Esophagus muscularis mucosa (tissue), 4 donors: ENCODE measurements at places on chromosomes 2 and 18. TPM values are rescaled to one million over a fixed set of nuclear protein-coding genes. Genes with fewer than 3 reads are reported as not detected.

The NAGK gene
- total RNA-seq = 81.4 TPM

GRCh38 chr18:59065684-59066083 lies 74.0 kb upstream of the SEC11C start:
- DNase-seq = no peak

The MYO1B gene
- 17.3 TPM for total RNA-seq

DNA sequence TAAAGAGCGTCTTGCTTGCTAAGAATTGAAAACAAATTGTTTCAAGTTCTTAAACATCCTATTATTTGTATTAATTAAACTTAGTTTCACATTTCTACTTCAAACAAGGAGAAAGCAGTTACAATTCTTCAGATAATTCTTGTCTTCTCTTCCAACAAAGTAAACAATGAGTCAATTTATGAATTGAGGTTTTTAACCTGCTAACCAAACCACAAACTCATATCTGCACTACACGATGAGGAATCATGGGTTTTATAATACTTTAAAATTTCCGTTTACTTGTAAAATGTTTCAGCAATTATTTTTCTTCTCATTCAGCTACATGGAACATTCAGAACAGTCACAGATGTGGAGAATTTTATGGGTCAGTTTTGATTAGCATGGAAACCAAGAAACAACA lies 114.2 kb downstream of the SPIRE1 start:
- no peak for DNase-seq

The FABP1 gene
- 3.0 TPM for total RNA-seq

The RGPD3 gene
- total RNA-seq = 0.42 TPM

DNA sequence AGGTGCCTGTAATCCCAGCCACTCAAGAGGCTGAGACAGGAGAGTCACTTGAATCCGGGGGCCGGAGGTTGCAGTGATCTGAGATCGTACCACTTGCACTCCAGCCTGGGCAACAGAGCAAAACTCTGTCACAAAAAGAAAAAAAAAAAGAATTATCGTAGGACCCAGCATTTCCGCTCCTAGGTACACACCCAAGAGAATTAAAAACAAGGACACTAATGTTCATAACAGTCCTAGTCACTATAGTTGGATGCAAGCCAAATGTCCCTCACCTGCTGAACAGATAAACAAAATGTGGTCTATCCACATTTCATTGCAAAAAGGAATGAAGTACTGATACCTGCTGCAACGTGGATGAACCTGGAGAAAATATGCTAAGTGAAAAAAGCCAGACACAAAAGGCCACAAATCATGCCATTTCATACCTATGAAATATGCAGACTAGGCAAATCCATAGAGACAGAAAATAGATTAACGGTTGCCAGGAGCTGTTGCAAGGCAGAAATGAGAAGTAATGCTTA lies 21.2 kb downstream of the ADRA2B start:
- DNase-seq = no peak

GRCh38 chr18:68229351-68229750 lies 485.6 kb downstream of the TMX3 start:
- DNase-seq = no peak

DNA sequence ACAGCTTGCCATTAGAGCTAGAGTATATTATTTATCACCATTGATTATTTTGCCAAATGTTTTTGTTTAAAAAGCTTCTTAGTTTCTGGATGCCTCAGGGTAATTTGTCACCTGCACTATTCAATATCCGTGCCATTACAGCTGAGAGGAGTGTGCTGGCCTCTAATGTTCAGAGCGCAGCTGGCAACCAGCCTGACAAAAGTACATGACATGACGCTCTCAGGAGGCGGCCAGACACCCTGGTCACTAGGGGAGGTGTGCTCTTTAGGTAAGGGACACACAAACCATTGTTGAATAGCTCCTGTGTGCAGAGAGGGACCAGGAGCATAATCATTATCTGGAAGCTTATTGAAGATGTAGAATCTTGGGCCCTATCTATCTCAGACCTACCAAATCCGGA lies 20.3 kb downstream of the LIMS1 start:
- no peak for DNase-seq

The C2orf78 gene
- total RNA-seq = not detected

GRCh38 chr2:39632876-39633275 lies 32.8 kb upstream of the TMEM178A start:
- no peak for DNase-seq

GRCh38 chr2:150552041-150552820 lies 64.8 kb upstream of the RND3 start:
- no peak for DNase-seq

DNA sequence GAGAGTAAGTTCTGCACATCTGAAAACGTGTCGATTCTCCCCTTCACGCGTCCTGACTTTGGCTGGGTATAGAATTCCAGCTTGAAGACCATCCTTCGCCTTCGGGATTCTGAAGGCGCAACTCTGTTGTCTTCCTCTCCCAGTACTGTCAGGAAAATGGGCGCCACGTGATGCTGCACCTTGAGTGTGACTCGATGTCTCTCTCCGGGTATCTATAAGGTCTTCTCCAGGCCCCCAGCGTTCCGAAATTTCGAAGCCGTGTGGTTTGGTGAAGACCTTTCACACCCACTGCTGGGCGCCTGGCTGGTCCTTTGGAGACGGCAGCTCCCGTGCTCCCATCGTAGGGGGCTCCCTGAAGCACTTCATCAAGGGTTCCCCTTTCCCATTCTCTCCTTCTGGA lies 203.7 kb downstream of the HDAC4 start:
- DNase-seq = no peak

The ABCG8 gene
- total RNA-seq = not detected

DNA sequence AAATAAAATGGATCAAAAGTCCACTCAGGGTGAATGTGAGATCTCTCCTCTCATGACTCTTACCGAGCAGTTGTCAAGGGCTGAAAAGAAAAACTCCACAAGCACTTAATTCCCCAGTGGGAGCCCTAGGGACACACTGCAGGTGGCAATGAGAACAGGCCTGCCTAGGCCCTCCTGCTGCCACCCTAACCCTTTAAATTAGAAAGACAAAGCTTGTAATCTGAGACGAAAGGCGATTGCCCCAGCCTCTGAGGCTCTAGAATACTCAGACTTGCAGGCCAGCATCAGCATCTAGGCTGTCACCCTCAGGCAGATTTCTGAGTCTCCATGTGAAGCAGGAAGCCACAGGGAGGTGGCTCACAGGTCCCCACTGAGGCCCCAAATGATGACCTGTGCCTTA lies 457.0 kb upstream of the MYT1L start:
- DNase-seq = no peak

- DNase-seq = no peak
Observed at GRCh38 chr2:64951306-64951953, 37.8 kb upstream of the SLC1A4 start.

The FSHR gene
- not detected for total RNA-seq

GRCh38 chr2:240351826-240352426 lies 83.5 kb upstream of the GPC1 start:
- no peak for DNase-seq

The AP1S3 gene
- total RNA-seq = 2.7 TPM

The ABCA12 gene
- not detected for total RNA-seq

The DLGAP1 gene
- 1.4 TPM for total RNA-seq

The ZNF385B gene
- total RNA-seq = 5.0 TPM

The ALPG gene
- not detected for total RNA-seq

DNA sequence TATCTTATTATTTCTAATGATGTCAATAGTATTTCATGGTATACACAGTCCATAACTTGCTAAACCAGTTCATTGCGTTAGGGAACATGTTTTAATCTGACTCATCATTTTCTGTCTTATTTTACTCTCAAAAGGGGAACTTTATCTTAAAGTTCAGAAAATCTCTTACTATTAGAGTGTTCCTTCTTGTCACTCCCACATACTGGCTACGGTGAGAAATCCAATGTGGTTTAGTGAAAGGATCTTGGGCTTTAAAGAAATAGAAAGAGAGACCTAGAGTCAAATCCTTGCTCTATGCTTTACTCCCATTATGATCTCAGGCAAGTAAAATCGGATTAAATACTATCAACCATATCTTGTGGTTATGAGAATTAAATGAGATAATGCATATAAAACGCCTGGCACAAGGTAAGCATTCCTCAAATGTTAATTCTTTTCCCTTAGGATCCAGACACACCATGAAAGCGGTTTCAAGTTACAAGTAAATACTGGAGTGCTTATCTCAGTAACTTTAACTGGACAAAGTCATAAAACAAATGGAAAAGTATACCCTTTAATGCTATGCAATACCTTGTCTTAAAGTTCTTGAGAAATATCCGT lies 576.0 kb downstream of the ARHGAP15 start:
- no peak for DNase-seq

DNA sequence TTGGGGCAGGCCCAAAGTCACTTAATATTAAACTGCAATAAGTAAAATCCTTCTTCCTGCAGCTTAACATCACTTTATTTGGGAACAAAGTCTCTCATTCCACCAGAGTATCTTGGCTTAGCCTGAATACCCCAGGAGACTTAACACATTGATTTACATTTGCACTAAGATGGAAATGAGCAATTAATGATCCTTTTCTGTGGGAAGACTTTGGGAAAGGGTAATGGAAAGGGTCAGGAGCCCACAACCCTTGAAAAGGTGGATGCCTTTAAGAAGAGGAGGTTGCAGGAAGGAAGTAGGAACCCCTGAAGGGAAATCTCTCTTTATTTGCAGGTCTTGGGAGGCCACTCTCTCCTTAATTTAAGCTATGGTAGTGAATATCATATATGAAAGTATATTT lies 28.0 kb upstream of the BARD1 start:
- no peak for DNase-seq

The PARD6G gene
- total RNA-seq = 9.9 TPM

The GCA gene
- 34.3 TPM for total RNA-seq

The POTEE gene
- total RNA-seq = not detected

DNA sequence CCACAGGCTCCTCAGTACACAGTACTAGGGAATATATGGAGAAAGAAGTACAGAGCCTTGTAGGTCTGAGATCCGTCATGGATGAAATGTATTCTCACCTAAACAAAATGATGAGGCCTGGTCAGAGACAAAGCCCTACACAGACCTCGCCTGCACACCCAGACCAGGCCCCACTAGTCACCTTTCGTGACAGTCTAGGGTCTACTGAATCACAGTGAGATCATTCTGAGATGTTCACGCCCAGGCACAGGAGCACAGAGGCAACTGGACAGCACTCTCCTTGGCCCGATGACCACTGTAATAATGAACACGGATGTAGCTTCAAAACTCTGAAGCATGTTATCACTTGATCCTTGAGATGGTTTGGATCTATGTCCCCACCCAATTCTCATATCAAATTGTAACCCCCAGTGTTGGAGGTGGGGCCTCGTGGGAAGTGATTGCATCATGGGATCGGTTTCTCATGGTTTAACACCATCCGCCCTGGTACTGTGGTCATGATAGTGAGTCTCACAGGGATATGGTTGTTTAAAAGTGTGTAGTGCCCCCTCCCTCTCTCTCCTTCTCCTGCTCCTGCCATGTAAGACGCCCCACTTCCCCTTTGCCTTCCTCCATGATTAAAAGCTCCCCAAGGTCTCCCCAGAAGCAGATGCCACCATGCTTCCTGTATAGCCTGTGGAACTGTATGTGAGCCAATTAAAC lies 15.1 kb downstream of the DOCK10 start:
- DNase-seq = no peak

The UGT1A3 gene
- total RNA-seq = not detected

- DNase-seq = no peak
Observed at GRCh38 chr2:216657086-216657855, 24.1 kb downstream of the IGFBP2 start.

DNA sequence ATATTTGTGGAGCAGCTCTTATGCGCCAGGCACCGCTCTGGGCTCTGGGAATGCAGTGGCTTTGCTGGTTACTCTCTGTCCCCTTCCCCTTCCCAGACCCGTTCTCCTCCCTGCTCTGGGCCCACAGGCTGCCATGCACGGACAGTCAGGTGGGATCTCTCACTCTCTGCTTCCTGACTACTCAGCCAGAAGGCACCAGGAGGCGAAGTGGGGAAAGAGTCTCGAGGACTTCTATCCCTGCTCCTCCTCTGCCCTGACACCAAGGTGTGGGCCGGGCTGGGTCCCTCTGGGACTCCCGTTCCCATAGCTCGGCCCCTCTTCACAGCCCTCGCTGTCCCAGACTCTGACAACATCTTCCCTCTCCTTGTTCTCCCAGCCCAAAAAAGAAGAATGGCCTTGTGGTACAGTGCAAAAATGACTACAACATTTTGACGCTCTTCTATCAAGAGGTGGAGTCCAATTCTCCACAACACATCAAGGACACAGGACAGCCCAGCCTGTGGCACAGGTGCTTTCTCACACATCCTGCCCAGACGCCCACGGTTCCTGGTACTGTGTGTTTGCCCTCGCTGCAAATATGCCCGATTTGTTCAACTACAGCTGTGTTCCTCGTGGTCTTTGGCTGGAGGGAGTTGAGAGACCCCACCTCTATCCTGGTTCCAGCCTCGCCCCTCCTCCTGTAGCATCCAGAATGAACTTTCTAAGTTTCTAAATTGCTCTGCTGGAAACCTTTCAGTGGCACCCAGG lies 14.0 kb upstream of the DUSP2 start:
- DNase-seq = no peak

- no peak for DNase-seq
Observed at GRCh38 chr2:5482929-5483331, 209.3 kb upstream of the SOX11 start.

- DNase-seq = no peak
Observed at GRCh38 chr2:240921995-240922244, 15.8 kb downstream of the CROCC2 start.

DNA sequence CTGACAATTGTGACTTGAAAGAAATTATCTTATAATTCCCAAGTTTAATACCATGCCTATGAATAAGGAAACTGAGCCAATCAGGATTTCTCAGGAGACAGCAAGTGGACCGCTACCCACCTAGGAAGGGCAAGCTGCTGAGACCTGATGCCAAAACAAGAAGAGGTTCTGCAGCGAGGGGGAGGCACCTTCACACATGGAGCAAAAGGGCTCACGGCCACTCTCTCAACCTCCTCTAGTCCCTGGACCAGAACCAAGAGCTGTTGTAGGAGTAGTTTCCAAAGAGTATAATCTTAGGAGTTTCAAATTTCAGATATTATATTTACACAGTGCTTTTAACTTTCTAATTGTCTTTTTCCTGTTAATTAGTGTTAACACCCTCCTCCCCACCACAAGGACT lies 154.7 kb upstream of the ETAA1 start:
- DNase-seq = no peak

- DNase-seq = no peak
Observed at GRCh38 chr2:99032786-99033185, 96.8 kb upstream of the CRACDL start.

GRCh38 chr2:197708331-197708730 lies 3.2 kb downstream of the MARS2 start:
- no peak for DNase-seq
